ENCODE measurements at places on chromosomes 5 and 9. TPM values are rescaled to one million over a fixed set of nuclear protein-coding genes. Genes with fewer than 3 reads are reported as not detected.

The BAAT gene
- not detected for total RNA-seq

The ADAMTS2 gene
- not detected for total RNA-seq

The IFNA2 gene
- not detected for total RNA-seq

The PRDM9 gene
- not detected for total RNA-seq

The FBP2 gene
- not detected for total RNA-seq

The GLDC gene
- 1.3 TPM for total RNA-seq

All from activated CD8-positive, alpha-beta T cell treated with anti-CD3 and anti-CD28 coated beads for 36 hours (primary cell).